M059J (cell line): ENCODE measurements at places on chromosomes 6 and 20. TPM values are rescaled to one million over a fixed set of nuclear protein-coding genes. Genes with fewer than 3 reads are reported as not detected.

GRCh38 chr6:4138186-4138585 is 2.8 kb upstream of the ECI2 start:
- DNase-seq, result no peak

GRCh38 chr6:158324136-158324535 is 11.9 kb downstream of the TULP4 start:
- no peak for DNase-seq

DNA sequence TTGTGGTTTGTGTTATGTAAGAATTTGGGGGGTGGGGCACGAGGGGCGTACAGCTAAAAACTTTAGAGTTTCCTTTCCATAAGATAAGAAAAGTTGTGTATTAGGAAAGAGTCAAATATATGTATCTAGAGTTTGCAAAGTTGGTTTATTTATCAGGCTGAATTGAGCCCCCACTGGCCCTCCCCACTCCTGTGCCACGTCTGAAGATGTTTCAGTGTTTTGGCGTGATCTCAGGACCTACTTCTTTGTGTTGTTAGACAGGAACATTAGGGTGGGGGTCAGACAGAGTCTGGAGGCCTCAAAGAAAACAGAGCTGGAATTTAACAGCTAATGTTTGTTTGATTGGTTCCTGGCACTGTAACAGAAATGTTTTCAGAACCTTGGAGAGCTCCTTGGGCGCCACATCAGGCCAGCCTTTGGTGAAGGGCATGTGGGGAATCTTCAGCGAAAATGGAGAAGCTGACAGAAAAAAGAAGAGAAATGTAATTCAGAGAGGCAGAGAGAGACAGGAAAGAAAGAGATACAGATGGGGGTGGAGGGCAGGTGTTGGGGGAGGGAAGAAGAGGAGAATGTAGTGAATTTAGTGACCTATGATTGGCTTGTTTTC is 674 bp downstream of the NRSN1 start:
- peak; percentile 56 for DNase-seq

DNA sequence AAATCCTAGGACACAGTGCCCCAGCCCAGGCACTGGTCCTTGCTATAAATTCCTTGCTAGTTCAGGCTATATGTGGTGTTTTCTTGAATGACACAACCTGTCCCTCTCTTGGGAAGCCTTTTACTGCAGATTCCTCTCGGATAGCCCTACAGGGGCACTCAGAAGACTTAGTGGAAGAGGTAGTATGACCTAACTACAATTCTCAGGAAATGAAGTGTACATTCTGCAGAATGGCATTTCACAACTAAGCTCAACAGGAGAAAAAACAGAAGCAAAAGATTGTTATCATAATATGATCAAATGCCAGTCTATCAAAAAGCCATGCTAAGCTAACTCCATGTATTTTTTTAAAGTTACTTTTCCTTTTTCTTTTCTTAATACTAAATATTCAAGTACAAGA is 66.3 kb upstream of the FBXL4 start:
- peak; percentile 17 for DNase-seq

- no peak for DNase-seq
These were observed 350.0 kb upstream of the IRAK1BP1 start for GRCh38 chr6:78517399-78517798.

- DNase-seq, result no peak
These were observed 18.6 kb upstream of the RNF217 start for GRCh38 chr6:124943658-124944057.

DNA sequence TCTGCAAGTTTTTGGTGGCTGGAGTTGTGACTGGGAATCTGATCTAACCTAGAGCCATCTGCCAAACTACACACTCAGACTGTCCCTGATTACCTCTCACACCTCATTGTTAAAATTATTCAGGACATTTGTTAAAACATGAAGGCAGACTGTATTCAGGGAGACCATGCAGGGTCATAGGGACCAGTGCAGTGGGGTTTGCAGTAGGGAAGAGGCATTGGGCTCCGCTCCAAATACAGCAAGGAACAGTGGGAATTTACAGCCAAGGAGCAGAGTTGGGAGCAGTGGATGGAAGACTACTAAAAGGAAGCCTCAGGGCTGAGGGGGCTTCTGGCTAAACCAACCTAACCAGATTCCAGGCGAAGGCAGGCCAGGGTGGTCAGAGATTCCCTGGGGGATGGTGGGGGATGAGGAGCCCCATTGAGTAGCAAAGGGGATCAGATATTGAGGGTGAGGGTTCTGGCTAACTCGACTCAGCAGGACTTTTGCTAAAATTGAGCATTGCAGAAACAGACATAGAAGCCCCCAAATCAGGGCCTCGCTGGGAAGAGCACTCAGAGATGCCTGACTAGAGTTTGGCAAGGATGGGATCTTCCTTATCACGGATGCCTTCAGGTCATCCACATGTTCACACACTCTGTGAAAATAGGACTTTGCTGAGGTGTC is 172.0 kb downstream of the ZDHHC14 start:
- no peak for DNase-seq

GRCh38 chr20:10721137-10721896 is 47.5 kb upstream of the JAG1 start:
- DNase-seq, result peak; percentile 20

- peak; percentile 14 for DNase-seq
These were observed 98.7 kb downstream of the TRIM27 start for GRCh38 chr6:28824793-28825731.

DNA sequence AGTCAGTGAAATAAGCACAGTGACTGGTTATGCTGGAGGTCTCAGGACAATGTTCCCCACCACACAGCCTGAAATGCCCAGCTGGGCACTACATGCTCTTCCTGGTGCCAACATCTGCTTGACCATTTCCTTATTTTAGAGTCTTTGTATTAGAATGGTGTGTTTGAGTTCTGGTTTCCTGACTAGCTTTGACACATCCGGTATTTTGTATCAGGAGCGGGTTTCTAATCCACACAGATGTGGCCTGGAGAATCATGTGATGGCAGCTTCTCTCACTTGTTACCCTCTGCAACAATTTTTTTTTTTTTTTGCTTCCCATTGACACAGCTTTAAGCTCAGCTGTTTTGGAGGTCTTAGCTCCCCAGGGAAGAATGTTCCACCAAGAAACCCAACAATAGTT is 164.5 kb upstream of the CST7 start:
- DNase-seq, result no peak

DNA sequence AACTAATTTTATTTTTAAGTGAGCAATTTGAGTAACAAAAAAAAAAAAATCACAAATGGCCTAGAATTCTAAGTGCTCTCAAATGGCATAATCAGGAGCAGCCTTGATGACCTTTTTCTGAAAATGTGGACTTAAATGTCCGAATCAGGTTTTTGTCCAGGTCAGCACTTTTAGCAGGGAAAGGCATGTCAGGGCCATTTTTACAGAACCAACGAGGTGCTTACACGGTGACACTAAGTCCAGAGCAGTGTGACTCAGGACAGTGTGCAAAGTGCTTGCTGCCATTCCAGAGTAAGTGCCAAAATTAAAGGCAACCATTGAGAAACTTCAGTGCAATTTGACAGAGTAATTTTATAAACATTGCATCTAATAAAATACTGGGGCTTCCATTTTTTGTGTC is 127.8 kb downstream of the KIF16B start:
- no peak for DNase-seq

- no peak for DNase-seq
These were observed 28.5 kb downstream of the TASP1 start for GRCh38 chr20:13610184-13610583.

DNA sequence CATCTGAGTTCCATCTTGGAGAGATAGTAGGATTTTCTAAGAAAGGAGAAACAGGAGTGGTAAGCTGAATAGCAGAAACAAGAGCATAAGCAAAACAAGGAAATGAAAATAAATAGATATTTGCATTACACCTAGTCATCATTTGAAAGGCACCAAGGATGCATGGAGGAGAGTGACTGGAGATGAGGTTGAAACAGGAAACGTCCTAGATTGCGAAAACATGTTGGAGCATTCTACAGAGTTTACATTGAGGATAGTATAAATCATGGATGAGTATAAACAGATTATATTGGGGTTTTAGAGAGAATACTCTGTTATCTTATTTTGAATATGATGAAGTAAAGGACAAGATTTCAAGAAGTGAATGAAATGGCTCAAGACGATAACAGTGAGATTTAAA is 507.3 kb downstream of the EYS start:
- no peak for DNase-seq

- DNase-seq, result peak; percentile 53
These were observed 42.3 kb downstream of the KIF13A start for GRCh38 chr6:17945111-17945510.

GRCh38 chr6:44327096-44327495 is 13.9 kb upstream of the AARS2 start:
- DNase-seq, result no peak

- no peak for DNase-seq
These were observed 20.0 kb downstream of the MAP1LC3A start for GRCh38 chr20:34578521-34578920.

DNA sequence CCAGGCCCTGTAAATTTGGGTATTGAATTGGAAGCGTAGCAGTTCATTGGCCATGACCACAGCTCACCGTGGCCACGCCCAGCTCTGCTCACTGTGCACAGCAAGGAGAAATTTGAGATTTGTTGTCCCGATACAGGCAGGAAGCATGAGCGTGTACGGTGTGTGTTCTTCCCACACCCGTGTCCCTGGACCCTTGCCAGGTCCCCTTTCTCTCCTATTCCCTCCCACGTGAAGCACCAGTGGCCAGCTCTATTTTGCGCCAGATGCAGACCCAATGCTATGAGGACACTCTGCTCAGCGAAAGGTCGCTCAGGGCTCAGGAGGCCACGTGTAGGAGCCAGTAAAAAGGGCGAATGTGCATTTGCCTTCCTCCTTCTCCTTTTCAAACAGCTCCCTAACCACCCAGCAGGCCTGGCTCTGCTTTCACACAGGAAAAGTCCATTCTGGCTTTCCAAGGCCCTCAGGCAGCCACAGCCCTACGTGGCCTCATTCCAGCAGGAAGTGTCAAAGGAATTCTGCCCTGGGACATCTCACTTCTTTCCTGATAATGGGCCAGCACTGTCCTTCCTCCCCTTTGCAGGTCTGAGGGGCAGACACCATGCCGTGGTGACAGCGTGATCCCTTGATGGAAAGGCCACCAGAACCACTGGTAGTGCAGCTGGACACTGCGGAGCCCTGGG is 499.2 kb upstream of the CDH4 start:
- DNase-seq, result no peak

GRCh38 chr6:36419310-36419709 is 23.3 kb downstream of the PXT1 start:
- DNase-seq, result no peak

DNA sequence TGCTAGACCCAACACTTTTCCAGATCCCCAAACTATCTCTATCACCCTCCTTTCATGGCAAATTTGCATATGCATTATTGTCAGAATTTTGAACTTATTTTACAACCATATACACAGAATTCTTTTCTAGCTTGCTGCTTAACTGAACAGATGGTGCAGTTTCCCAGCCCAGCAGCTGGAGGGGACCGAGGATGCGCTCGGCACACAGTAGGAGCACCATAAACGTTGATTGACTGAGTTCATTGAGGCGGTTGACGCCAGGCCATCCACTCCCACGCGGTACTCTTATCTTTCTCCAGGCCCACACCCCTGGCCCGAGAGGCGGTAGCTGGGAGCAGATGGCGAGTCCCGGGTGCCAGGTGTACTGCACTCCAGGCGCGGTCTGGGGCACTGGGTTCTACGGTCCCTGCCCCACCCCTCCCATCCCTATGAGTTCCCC is 6.8 kb upstream of the SOX4 start:
- no peak for DNase-seq

- no peak for DNase-seq
These were observed 42.0 kb upstream of the OGFRL1 start for GRCh38 chr6:71246596-71246995.

DNA sequence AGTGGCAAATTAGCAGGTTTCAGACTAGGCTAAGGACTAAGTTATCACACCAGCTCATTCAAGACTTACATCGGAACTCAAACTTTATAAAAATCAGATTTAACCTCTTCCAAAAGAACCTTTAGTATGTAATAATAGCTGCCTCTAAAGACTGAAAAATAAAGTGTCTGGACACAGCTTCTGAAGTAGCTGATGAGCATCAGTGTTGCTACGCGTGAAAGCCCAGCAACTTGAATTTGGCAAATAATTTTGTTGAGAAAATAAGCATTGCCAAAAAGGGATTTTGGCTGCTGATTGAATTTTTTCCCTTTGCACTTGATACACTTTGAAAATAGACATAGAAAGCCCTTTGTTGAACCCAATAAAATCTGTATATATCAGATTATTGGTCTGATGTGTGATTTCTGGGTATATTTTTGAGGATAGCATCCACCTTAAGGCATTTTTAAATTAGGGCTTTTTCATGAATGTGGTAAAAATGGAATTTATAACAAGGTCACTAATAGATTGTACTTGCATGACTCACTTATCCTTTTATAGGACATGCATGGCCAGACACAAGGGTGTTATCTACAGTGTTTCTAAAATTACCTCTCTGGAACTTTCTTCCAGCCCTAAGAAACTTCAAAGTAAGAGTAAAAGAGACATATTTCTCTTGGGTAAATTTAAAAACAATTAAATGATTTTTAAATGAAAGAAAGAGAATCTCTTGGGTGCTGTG is 350.4 kb downstream of the TENT5A start:
- DNase-seq, result peak; percentile 87

DNA sequence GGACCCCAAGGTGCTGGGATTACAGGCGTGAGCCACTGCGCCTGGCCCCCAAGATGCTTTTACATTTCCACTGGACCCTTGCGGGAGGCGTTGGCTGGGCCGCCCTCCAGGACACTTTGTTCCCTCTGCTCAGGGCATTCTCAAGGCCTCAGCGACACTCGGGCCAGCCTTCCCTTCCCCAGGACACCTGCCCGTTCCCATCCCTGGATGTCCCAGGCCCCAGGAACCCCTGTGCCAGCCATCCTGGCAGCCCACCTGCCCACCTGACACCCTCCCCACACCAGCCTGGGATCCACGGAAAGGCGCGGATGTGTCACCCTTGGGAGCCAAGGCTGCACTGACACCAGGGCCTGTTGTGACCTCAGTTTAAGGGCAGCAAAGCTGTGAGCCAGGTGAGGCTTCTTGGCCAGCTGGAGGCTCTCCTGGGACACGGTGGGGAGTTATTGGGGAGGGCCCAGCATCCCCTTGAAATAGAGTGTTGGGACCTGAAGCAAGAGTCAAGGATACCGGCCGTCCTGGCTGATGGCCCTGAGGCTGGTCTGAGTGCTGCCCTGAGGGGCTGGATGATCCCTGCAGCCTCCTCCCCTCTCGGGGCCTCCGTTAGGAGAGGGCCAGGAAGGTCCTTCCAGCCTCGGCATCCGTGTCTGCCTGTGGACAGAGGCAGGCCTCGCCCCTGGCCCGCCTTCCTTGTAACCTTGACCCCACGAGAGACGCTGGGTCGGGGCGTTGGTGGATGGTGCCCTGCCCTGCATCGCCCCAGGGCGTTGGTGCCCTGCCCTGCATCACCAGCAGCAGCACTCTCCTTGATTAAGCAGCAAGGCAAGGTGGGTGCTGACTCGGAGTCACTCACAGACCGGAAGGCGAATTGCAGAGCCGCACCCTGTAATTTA is 84.2 kb upstream of the BHLHE23 start:
- no peak for DNase-seq

Gene TNXB
- total RNA-seq, result 0.10 TPM in 1 of 2 replicates, not detected in the other

Gene ZNF391
- 5.2 and 6.6 TPM in 2 replicates for total RNA-seq

Gene TP53TG5
- total RNA-seq, result not detected in 2 replicates

Gene PRDM13
- total RNA-seq, result not detected in 2 replicates

Gene RFX6
- total RNA-seq, result not detected in 2 replicates

Gene ROMO1
- 667 and 778 TPM in 2 replicates for total RNA-seq

Gene TEAD3
- total RNA-seq, result 14.9 and 19.1 TPM in 2 replicates

Gene IL20RA
- not detected in 2 replicates for total RNA-seq

Gene EDN1
- total RNA-seq, result 12.5 and 16.4 TPM in 2 replicates

Gene HLA-A
- 1,733 and 2,135 TPM in 2 replicates for total RNA-seq
